ENCODE measurements at places on chromosomes 5 and 9. TPM values are rescaled to one million over a fixed set of nuclear protein-coding genes. Genes with fewer than 3 reads are reported as not detected.

Gene LOX
- polyA plus RNA-seq: 36.3 TPM

GRCh38 chr5:160460377-160461049 is 38.9 kb downstream of the PTTG1 start:
- no peaks in the 10 kb centered on the region for H3K36me3 ChIP-seq
- no peaks in the 10 kb centered on the region for H3K27me3 ChIP-seq
- H3K4me3 ChIP-seq: no peak overlapping the region
- no peak overlapping the region for H3K27ac ChIP-seq
- no peaks in the 10 kb centered on the region for H3K4me1 ChIP-seq

DNA sequence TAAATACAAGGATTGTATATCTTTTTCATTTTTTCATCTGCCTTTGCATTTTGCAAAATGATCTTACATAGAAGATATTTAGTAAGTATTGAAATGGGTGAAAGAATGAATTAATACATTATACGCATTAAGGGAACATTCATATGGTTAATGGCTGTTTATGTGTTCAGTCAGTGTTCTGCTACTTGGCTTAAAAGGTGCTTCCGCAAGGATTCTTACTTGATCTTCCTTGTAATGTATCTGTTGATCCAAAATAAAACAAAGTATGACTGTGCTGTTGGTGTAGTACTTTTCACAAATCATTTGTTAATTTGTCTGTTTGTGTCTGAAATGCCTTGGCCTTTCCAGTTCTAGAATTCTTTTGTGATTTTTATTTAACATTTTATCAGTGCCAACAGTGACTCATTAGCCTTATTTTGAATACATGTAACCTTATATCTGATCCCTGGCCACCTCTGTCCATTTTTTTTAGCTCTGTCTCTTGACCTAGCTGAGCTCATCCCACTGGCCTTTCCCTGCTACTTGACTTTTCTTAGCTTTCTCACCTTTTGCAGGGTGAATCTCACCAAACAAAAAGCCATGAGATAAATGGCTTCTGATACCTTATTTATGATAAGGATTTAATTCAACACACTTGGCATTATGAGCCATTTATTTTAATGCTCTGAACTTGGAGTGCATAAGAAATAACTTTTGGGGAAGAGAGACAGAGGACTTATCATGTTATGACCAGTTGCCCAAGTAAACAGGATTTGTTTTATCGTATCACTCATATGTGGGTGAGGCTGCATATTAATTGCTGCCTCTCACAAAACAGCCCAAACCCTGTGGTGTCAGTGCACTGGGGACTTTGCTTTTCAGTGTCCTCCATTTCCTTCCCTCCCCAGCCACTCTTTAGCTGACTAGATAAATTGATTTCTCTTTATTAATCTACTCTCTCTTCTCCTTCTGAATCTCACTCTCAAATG is 340.3 kb downstream of the KDM4C start:
- H3K36me3 ChIP-seq: no peaks in the 10 kb centered on the region
- no peak overlapping the region for H3K4me3 ChIP-seq
- H3K27ac ChIP-seq: no peak overlapping the region
- H3K4me1 ChIP-seq: no peaks in the 10 kb centered on the region
- H3K27me3 ChIP-seq: no peaks in the 10 kb centered on the region
- DNase-seq: no peak

GRCh38 chr5:59142138-59142537 is 559.3 kb downstream of the RAB3C start:
- H3K27me3 ChIP-seq: no peaks in the 10 kb centered on the region
- no peaks in the 10 kb centered on the region for H3K4me1 ChIP-seq
- no peak overlapping the region for H3K4me3 ChIP-seq
- no peak for DNase-seq
- no peak overlapping the region for H3K27ac ChIP-seq

Gene DNAJA1
- 125 TPM for polyA plus RNA-seq

All from SK-N-SH (cell line).